ENCODE measurements at places on chromosomes 1 and 21. TPM values are rescaled to one million over a fixed set of nuclear protein-coding genes. Genes with fewer than 3 reads are reported as not detected.
A peak's percentile ranks its signal among the peaks of the same experiment; 100 is the strongest.

DNA sequence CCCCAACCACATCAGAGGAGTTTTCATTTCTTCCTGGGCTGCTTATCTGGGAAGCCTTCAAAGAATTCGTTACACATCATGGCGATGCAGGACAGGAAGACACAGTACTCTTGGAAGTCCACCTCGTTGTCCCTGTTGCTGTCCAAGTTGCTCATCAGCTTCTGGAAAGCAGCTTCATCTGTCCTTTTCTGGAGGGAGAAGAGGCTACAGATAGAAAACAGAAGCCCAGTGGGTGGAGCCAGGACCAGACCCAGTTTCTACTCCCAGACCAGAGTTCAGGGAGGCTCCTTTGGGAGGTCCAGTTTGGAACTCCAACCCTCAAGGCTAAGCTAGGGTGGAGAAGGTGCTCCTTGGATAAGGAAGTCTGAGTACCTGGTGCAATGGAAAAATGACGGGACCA is 1.9 kb downstream of the S100A4 start:
- DNase-seq: no peak

- DNase-seq: no peak
These were observed 27.4 kb downstream of the MAP7D1 start for GRCh38 chr1:36183309-36183856.

DNA sequence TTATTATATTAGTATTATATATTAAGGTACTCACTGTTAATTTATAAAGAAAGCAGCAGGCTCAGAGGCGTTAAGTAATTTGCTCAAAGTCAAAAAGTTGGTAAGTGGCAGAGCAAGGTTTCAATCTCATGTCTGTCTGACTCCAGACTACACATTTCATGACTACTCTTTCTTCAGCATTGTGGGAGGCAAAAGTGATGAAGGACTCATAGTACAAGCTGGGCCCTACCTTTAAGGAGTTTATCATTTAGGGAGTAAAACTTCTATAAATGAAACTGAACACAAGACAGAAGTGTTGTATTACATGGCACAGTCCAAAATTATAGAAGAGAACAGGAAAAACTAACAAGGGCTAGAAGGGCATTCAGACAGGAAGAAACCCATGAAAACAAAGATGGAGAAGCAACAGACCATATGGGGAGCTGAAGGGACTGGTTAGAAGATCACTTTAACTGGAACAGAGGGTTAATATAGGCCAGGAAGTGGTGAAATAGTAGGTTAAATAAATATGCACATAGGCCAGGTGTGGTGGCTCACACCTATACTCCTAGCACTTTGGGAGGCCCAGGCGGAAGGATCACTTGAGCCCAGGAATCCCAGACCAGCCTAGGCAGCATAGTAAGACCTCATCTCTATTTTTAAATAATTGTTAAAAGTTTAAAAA is 11.5 kb downstream of the SORT1 start:
- DNase-seq: no peak

GRCh38 chr1:15493869-15494390 is 18.0 kb downstream of the CELA2B start:
- no peak for DNase-seq

DNA sequence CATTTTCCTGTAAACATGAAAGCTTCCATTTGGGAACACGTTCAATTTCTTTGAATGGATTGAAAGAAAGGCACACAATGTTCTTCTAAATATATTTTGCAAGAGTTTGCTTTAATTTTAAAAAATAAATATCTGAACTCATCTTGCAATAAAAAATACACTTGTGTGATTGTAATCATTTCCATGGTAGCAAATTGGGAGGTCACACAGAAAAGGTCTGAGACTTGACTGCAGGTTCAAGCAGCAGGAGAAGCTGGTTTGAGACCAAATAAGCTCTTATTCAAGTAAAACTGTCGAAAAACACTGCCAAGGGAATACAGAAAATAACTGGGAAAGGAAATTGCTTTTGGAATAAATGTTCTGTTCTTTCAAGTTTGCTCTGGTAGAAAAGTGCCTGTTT is 498.9 kb downstream of the ADGRL2 start:
- no peak for DNase-seq

GRCh38 chr1:170533298-170533697 is 1.3 kb downstream of the GORAB start:
- DNase-seq: no peak

The CLCA1 gene
- not detected for total RNA-seq

The SPRR5 gene
- not detected for total RNA-seq

DNA sequence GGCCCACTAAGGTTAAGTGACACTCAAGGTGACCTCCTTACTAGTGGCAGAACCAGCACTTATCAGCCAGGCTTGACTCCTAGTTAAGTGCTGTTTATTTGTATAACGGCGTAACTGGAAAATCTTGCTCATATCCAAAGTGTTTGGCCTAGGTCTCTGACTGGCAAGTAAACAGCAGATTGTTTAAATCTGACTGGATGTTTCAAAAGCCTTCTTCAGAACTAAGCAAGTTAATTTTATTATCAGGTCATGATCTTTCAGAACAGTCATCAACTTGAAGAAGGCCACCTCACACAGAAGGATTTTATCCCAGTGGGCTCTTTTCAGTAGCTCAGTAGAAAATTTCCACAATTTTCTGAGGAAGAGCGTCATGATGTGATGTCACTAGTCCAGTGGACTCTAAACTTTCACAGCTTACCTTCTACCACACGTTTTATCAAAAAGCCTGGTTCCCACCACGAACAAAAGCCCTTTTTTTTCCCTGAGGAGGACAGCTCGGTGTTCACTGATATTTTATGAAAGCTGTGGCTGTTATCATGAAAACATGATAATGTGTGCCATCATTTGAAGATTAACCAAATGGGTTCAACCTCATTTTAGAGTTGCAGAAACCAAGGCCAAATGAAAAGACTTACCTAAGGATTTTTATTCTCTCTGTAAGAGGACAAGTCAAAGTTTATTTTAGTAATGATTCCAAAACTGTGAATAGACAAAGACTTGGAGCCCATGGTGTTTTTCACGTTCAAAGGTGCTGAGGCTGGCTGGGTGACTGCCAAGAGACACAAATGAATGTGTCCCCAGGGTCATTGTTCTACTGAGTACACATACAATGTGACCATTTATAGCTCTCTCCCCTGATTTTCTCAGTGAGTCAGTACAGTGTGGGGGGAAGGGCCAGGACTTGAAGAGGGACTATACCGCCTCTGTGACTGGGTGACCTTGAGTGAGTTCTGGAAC is 9.1 kb downstream of the SGIP1 start:
- peak; percentile 75 for DNase-seq

DNA sequence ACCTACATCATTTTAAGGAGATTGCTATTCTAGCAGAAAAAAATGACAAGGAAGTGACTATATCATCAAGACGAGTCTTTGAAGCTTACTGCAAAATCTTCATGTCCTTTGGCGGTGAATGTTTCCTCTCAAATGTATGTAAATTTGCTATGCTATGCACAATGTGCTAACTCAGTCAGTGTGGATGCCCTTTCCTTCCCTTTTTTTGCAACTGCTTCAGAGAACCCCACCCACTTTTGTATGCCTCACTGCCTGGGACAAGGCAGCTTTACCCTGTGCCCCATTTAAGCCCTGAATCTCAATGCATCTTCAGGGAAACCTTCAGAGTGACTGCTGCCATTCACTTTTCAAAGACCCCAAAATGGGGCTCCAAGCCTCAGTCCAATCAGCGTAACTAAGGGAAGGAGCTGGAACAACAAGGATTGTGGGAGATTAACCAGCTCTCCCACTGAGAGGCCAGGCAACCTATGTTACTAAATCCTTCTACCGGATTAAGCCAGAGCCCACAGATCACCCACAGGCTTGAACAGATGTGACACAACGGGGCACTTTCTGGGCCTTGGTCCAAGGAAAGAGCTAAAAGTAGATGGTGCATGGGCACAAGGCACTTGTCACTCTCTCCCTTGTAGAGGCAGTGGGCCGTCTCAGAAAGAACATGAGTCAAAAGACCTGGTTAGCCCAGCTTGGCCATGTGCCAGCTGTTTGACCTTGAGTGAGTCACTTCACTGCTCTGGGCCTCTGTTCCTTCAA is 154.4 kb downstream of the PLPP3 start:
- DNase-seq: peak; percentile 80

The KRTAP12-2 gene
- not detected for total RNA-seq

DNA sequence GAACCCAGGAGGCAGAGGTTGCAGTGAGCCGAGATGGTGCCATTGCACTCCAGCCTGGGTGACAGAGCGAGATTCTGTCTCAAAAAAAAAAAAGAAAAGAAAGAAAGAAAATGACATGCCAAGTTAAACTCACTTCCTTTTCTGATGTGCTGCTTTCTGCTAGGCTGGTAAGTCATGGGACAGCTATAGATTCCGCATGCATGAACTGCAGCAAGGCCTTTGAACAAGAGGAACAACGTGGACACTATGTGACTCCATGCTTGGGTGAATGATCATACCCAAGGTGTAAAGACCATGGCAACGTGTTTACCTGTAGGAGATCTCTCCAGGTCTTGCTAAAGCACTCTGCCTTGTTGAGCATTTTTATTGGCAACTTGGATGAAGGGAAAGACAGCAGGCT is 10.3 kb upstream of the TTF2 start:
- DNase-seq: no peak

DNA sequence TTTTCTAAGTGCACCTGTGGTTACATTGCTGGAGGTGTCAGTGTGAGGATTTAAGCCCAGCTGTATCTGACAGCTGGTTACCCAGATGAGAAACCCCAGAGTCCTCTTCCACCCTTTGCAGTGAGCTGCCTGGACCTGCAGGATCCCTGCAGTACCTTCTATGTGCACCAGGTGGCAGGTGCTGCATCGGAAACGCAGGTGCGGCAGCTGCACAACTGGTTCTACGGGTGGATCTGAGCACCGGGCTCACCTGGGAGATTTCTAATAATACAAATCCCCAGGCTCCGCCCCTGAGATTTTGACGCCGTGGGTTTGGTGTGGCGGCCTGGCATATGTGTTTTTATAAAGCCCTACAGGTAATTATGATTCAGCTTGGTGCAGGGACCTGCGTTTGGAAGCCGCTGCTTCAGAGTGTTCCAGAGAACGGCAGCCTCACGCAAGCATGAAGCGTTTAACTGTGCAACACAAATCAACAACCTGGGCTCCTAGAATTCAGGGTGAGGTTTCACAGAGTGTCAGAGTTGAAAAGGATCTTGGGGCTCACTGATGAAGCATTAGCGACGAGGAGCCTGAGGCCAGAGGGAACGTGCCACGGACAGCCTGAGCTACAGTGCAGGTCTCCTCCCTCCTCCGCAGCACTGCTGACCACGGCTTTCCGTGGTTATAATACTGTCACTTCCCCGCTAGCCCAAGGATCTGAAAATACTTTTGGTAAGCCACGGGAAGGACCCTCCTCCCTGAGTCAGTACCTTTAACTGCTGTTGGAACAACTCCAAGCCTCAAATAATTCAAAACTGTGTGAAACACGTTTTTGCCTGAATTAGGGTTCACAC is 96.7 kb upstream of the TRABD2B start:
- DNase-seq: peak; percentile 63

The INAVA gene
- total RNA-seq: not detected

DNA sequence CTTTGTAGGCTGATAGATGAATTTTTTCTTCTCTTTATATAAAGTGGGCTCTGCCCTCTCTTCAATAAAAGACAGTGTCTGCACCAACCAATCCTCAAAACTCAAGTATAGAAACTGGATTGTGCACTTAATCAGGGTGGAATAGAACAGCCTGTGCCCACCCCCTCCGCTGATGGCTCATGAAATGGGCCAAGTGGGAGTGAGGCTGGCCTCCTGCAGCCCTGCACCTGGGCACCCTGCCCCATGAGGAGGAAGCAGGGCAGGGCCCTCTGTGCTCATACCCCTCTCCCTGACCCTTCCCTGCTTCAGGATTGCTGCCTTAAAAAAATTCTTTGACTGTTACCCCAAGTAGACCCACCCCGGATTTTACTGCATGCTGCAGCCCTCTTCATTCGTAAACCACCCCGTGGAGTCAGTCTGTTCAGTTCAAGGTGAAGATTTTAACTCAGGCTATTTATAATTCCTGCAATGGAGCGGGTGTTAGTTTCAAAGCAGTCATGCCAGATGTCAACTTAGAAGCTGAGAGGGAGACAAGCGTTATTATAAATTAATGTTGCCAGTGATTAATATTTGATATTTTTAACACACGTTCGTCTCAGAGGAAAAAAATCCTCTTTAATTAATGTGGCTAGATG is 15.8 kb downstream of the PROK1 start:
- DNase-seq: no peak

DNA sequence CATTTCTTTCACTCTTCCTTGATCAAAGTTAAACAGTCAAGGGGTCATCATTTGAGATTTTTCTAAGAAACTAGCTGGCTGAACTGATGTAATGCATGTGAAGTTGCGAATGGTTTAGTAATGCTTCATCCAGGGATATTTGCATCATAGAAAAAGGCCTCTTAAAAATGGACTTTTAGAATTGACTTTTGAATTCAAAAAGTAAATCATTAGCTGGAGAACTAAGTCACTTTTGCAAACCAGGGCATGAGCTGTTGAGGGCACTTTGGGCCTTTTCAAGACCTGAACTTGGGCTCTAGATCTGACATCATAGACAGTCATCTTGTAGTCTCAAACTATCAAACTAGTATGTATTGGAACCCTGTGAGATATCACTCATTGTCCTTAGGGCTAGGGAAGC is 85.0 kb downstream of the GRIK1 start:
- DNase-seq: no peak

The PLEKHA6 gene
- 20.0 TPM for total RNA-seq

The RGS7 gene
- not detected for total RNA-seq

The PEX10 gene
- total RNA-seq: 15.2 TPM

GRCh38 chr1:226476648-226477319 is 68.9 kb upstream of the PARP1 start:
- DNase-seq: no peak

- no peak for DNase-seq
These were observed 19.4 kb downstream of the GADD45A start for GRCh38 chr1:67704351-67704750.

The PTPRU gene
- total RNA-seq: 22.1 TPM

GRCh38 chr1:29786791-29787732 is 550.7 kb downstream of the PTPRU start:
- DNase-seq: no peak

DNA sequence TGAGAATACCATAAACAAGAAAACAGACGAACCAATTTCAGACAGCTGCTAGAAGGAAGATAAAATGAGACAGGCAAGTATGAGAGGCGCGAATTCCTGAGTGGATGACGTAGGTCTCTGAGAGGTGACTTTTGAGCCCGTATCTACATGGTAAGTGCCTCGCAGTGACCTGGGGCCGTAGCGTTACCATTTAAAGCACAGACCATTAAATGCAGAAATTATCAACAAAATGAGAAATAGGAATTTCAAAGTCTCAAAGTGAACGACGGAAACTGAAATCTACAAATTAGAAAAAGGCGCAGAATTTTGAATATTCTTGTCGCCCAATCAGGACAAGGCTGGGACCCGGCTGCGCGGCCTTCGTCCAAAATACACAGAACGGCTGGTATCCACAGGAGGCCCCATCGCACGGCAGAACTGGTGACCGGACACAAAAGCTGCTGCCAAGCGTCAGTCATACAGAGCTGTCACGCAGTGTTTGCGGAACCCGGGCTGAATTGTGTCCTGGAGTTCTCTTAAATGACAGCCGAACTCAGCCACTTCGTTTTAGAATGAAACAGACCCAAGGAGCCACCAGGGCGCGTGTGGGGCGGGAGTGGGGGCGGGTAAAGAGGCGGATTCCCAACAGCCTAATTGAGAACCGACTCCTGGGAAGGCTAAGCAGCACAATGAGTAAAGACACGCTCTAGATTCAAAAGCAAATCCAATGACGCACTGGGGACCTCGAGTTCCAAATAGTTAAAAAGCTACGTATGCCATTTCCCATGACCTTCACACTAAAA is 13.8 kb upstream of the BOLA1 start:
- DNase-seq: peak; percentile 91

- no peak for DNase-seq
These were observed 15.9 kb upstream of the ADAMTS5 start for GRCh38 chr21:26982767-26983166.

Measured in Right ventricle myocardium superior (tissue), 1 donor.